ENCODE measurements at places on chromosomes 5 and 9.

- DNase-seq = no peak
Observed at GRCh38 chr9:113854310-113854709, 21.8 kb upstream of the ZNF618 start.

GRCh38 chr5:149667084-149667828 is 62.9 kb upstream of the PPARGC1B start:
- peak; percentile 46 for DNase-seq

GRCh38 chr5:167036585-167036984 is 1254.9 kb upstream of the WWC1 start:
- no peak for DNase-seq

DNA sequence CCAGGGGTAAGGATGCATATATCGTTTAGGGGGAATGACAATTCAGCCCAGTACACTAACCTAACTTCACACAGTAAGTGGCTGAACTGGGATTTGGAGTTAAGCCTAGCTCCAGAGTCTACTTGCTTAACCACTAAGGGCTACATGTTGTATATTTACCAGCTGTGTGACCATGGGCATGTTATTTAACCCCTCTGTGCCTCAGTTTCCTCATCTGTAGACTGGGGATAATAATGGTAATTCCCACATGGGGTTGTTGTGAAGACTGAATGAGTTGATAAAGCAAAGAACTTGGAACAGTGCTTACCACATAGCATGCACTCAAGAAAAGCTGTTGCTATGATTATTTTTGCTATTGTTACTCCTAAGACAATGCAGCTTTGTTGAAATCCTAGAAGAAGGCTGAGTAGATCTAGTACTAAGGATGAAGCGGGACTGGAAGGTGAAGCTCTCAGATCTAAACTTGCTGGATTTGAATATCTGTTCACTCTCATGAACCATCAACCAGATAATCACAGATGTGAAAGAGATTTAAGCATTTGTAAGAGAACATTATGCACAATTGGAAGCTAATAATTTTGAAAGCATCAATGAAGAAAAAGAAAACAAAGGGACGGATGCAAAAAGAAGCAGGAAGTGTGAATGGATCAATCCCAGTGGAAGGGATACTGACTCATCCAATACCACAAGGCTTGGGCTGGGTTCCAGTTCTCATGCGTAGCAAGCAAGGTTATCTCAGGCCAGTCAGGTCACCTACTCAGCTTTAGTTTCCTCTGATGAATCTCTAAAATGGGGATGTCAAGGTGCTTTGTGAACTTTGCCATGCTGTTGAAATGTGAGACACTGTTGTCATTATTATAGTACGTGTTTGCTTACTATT is 78.5 kb upstream of the TBC1D2 start:
- DNase-seq = peak; percentile 97

DNA sequence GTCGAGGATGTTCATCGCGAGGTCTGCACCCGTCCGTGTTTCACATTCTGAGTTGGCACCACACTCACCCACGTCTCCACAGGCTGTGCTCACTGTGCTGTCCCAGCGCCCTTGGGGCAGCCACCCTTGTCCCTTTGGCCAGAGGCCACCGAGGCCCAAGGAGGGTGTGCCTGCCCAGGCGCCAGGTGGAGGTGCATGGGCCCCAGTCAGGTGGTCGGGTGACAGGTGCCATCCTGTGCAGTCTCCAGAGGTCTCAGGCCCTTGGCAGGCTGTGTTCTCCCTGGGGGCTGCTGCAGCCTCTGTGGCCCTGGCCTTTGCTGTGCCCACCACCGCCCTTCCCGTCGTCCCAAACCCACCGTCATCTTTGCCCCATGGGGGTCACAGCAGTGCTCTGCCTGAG is 12.4 kb downstream of the MAN1B1 start:
- DNase-seq = no peak

DNA sequence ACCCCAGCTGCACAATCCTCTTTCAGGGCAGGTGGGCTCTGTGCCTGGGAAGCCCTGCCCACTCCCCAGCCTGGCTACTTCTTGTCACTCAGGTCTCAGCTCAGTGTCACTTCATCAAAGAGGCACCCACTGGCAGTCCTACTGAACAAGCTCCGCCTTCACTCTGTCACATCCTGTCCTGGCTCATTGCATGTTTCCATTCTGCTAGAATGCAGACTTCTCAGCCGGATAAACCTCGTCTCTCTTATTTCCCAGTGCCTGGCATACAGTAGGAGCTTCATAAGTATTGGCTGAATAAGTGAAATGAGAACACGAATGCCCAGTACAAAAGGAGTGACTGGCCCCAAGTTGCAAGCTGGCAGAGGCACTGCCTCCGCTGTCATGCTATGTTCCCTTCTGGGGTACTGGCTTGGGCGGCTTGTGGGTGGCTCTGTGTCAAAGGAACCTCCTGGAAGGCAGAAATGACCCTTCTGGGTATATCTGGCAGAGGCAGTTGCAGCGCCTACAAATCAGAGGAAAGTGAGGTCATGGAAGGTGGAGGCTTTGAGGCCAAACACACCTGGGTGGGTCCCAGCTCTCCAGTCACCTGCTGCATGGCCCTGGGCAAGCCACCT is 98.3 kb upstream of the PHYKPL start:
- DNase-seq = no peak

- no peak for DNase-seq
Observed at GRCh38 chr9:126647585-126648411, 34.1 kb downstream of the LMX1B start.

DNA sequence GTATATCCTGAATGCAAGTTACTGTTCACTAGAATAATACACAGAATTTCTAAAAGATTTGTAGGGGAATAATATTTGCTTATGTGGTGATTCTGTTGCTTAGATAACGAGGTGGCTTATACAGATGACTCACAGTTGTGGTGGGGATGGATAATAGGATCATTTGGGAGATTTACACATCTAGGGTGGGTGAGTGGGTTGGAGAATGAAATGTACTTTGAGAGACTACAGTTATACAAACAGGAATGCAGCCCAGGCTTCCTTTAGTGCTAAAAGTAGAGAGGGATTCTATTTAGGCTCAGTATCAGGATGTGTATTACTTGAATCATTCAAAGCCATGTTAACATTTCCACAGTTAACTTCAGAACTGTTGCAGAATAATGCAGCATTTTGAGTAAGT is 1.8 kb downstream of the CTXN3 start:
- DNase-seq = peak; percentile 44

All from A172 (cell line).